ENCODE measurements at places on chromosomes 2 and 18. TPM values are rescaled to one million over a fixed set of nuclear protein-coding genes. Genes with fewer than 3 reads are reported as not detected.

DNA sequence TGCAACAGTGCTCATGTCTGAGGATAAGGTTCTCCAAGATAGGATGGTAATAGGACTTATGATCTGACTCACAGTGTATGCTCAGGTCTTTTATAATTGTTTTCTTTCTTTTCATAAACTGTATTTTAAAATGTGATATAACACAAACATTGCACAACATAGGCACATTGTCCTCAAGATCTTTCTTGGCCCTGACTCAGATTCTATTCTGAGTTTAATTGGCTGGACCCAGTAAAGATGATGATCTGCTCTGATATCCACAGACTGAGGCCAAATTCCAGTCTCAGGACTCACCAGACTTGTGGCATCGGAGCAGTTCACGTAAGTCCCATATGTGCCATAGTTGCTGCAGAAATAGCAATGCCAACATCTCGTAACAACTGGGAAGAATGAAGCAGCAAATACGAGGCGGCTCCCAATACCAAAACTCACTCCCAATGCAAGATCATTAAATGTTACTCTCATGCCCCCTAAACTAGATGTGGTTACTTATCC, 448.9 kb upstream of the SLC14A2 start:
- DNase-seq: no peak
- H3K27me3 ChIP-seq: no peaks in the 10 kb centered on the region
- H3K4me3 ChIP-seq: no peak overlapping the region
- no peak overlapping the region for H3K27ac ChIP-seq
- no peaks in the 10 kb centered on the region for H3K4me1 ChIP-seq
- H3K36me3 ChIP-seq: no peaks in the 10 kb centered on the region

- peaks cover 12% of the 10 kb centered on the region for H3K4me1 ChIP-seq
- H3K27ac ChIP-seq: no peak overlapping the region
- H3K27me3 ChIP-seq: no peaks in the 10 kb centered on the region
Observed at GRCh38 chr2:201983174-201983573, 50.5 kb upstream of the FZD7 start.

Gene SERPINE2
- 126 TPM for total RNA-seq

DNA sequence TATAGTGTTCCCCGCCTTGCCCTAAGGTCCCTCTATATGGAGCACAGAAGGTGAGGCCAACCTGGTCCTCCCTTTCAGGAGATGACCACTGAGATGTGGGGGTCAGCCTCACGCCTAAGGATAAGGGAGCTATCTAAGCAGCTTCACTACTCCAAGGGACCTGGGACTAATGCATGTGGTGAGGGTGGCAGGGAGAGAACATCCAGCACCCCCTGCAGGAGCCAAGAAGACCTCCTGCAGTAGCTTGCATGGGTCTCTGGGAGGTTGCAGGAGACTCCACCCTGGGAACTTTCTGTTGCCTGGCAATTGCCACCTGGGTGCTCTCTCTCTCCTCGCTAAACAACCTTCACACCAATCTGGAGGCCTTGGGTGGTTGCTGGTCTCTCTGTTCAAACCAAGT, 93.0 kb upstream of the KLHL29 start:
- no peak overlapping the region for H3K4me3 ChIP-seq
- H3K27ac ChIP-seq: no peak overlapping the region
- no peaks in the 10 kb centered on the region for H3K27me3 ChIP-seq
- H3K4me1 ChIP-seq: peaks cover 48% of the 10 kb centered on the region

GRCh38 chr2:42921721-42922120, 129.3 kb upstream of the HAAO start:
- H3K4me1 ChIP-seq: peaks cover 74% of the 10 kb centered on the region
- H3K36me3 ChIP-seq: no peaks in the 10 kb centered on the region
- H3K4me3 ChIP-seq: no peak overlapping the region
- no peak for DNase-seq
- no peaks in the 10 kb centered on the region for H3K27me3 ChIP-seq
- peak overlapping the region; percentile 88 for H3K27ac ChIP-seq

DNA sequence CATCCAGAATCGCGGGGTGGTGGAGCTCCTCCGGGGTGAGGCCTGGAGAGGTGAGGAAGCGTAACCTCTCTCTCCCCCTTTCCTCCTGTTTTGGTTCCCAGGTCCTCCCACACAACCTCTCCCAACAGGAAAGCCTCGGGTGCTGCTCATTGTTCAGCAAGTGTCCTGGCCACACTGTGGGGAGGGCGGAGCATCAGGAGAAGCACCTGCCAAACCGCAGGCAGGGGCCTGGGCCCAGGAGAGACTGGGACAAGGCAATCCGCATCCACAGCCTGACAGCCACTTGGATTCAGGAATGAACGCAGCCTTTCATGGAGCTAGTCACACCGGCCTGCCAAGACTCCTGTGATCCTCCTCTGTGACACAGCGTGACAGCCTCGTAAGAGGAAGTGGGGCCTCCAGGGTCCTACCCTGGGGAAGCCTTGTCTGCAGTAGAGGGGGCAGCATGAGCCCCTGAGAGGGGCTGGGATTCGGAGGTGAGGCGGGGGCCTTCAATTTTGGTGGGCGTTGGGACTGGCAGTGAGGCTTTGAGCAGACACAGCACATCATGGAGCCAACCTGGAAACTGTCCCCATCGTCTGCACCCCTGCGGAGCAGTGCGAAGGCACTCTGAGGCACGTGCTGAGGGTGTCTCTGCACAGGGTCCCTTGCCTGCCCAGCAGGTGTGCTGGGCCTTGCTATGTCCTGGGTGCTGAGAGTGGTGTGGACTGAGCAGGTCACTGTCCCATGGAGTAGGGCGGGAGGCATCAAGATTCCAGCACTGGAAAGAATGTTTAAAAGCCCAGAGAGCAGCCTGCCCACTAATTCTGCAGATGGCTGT, 62.2 kb downstream of the EDAR start:
- H3K27ac ChIP-seq: no peak overlapping the region
- H3K4me1 ChIP-seq: peaks cover 16% of the 10 kb centered on the region
- no peaks in the 10 kb centered on the region for H3K27me3 ChIP-seq
- no peak for DNase-seq
- H3K36me3 ChIP-seq: no peaks in the 10 kb centered on the region
- H3K4me3 ChIP-seq: no peak overlapping the region

Data from esophagus muscularis mucosa (tissue), 4 donors.